ENCODE measurements at places on chromosomes 16 and 17.

DNA sequence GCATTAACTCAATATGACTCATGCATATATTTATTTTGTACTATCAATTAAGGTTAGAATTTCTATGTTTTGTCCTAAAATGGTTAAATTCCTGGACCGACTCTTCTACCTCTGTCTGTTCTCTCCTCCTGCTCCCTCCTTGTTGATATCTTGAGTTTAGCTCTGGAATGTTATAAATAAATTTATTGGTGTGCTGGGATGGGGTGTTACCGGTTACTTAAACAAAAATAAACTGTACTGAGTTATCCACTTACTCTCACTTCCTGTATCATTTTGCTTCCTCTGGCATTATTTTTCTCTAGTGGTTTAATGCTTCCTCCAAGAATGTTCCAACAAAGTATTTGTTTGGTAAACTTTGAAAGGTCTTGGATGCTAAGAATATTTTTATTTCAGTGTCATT lies 120.1 kb downstream of the ABCA8 start:
- no peak for DNase-seq

- no peak for DNase-seq
Measured at GRCh38 chr17:74972107-74972972, at the start of gene HID1. HID1 (minus strand) TSS chr17:74972759; CDS start chr17:74972656, 103 bp downstream.

DNA sequence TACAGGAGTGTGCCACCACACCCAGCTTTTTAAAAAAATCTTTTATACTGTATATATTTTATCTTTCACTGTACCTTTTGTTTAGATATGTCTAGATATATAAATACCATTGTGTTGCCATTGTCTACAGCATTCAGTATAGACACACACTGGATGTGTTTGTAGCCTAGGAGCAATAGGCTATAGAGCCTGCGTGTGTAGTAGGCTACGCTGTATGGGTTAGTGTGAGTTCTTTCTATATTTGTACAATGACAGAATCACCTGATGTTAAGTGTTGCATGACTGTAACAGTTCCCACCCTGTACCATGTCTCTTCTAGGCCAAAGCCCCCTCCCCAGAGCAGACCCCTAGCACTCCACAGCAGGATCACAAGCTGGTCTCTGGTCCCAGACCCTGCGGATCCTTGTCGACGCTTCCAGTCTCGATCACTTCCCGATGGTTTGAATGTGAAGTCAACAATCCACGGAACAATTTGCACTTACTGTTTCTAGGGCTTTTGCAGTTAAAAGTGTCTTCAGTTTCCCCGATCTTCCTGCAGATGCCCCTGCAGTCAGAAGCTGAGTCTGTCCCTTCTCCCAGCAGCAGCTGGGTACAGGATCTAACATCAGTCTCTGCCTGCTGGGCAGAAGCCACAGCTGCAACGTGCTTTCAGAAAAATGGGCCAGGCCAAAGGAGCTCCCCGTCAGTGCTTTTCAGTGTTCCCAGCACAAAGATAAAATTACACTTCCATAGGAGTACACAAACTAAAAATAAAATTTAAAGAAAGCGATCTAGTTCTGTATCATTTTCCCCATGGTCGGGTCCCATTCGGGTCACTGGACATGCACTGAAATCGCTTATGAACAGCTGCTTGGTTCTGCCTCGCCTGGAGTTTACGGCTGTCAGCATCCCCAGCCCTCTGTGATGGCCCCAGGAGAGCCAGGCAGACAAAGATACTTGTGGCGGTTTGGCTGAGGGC lies 35.4 kb downstream of the ADAM11 start:
- no peak for DNase-seq

DNA sequence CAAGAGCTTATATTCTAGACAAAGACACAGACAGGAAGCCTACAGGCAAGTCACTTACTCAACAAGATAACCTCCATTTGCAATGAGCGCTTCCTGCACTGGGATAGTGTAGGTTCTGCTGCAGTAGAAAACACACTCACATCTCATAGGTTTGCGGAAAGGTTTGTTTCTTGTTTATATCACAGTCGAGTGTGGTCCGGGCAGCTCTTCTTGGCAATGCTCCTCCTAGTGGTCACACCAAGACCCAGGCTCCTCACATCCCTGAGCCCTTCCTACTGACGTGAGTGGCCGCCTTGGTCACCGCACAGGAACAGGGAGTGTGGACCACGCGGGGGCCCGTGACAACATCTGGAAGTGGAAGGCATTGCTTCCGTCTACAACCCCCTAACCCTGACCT lies 48.0 kb upstream of the RBFOX3 start:
- DNase-seq: no peak

GRCh38 chr16:516301-516700 lies 11.2 kb upstream of the CAPN15 start:
- DNase-seq: no peak

GRCh38 chr17:49353607-49354006 lies 8.4 kb downstream of the ZNF652 start:
- no peak for DNase-seq

- DNase-seq: no peak
Measured at GRCh38 chr16:5175266-5175665, 77.7 kb upstream of the EEF2KMT start.

- DNase-seq: no peak
Measured at GRCh38 chr16:56798955-56799354, 66.1 kb upstream of the SLC12A3 start.

- DNase-seq: no peak
Measured at GRCh38 chr16:10644092-10644491, 50.6 kb downstream of the TEKT5 start.

GRCh38 chr16:20903899-20904506 lies 3.4 kb downstream of the LYRM1 start:
- no peak for DNase-seq

DNA sequence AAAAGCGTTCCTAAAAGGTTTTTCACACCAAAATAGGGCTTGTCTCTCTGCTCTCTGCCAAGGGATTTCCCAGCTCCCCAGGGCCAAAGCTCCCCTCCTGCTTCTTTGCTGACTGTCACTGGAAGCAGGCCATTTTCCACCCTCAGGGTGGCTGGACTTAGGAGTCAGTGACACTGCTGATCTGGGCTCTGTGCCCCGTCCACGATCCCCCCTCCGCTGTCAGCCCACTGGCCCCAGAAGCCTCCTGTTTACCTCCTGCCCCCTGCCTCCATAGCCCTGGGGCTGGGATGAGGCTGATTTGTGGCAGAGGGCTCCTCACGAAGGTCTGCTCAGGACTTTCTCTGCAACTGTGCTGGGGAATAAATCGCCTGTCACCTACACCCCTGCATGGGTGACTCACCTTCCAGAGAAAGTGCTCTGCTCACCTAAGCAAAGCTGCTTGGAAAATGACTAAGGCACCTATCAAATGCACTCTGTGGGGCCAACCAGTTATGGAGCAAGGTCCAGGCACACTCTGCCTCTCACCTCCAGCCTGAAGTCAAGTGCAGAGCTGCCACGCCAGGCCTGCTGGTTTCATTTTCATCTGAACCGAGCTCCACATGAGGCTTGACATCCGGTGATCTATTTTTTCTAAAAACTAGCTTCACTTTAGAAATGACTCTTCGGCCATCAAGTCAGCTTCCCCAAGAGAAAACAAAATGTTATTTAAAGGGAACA lies 4.9 kb downstream of the MAP3K14 start:
- DNase-seq: no peak

DNA sequence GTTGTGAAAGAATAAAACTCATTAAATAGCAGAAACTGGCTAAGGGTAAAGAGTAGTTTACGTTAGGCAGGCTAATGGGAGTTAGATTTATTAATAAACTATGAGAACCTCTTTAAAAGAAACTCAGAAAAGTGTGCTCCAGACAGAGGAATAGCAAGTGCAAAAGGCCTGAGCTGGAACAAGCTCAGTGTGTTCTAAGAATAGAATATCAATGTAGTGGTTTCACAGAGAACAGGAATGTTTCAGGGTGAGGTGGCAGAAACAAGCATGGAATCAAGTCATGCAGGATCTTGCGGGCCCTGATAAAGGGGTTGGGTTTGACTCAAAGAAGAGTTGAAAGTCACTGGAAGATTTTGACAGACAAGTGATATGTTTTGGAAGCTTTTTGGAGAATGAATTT lies 164.0 kb upstream of the HS3ST3A1 start:
- DNase-seq: no peak

GRCh38 chr17:80619535-80620235 lies 75.0 kb downstream of the RPTOR start:
- DNase-seq: no peak

GRCh38 chr16:75459691-75460090 lies 4.8 kb downstream of the TMEM170A start:
- no peak for DNase-seq

DNA sequence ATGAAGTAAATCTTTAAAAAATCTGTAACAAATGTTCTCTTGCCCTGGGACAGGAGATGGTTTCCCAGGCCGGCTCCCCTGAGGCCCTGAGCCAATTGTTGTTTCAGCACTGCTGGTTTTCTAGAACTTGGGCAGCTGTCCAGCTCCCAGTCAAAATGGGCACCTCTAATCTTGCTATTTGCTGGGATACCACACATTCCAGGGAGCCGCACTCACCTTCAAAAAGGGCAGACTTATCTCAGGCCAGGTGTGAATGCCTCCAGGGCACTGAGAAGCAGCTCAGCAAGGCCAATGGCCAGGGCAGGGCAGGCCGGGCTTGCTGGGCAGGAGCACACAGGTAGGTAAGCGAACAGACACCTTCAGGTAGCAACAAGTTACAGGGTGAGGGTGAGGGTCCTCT lies 24.4 kb downstream of the TRIM16 start:
- no peak for DNase-seq

DNA sequence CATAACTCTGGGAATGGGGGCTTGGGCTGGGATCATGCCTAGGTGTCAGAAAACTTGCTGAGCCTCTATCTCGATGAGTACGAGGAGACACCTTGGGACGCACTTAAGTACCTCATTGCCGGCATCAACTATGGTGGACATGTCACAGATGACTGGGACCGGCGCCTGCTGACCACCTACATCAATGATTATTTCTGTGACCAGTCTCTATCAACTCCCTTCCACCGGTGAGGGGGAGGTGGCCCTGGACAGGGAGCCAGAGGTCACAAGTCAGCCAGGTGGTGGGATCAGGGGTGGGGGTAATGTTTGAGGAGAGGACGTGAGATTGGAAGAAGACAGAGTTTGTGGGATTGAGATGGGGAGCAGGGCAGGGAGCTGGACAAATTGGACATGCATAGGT lies 3.4 kb upstream of the KDM6B start:
- no peak for DNase-seq

- DNase-seq: no peak
Measured at GRCh38 chr16:19844945-19845641, 39.6 kb downstream of the GPRC5B start.

DNA sequence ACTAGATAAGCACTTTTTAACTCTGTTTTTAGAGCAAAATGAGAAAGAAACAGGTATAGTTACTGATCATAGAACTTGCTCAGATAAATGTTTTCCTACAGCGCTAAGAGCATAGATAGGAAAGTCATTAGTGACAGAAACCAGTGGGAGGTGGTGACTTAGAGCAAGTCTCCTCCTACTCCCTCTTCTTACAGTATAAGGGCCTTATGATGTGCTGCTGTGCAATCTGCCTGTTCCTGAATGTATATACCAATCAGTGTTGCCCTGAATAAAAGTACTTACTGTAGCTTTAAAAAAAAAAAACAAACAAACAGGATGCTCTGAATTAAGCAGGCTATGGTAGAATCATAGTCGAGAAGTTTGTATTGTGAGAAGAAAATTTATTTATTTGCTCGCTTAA lies 23.3 kb upstream of the RASL10B start:
- no peak for DNase-seq

- DNase-seq: no peak
Measured at GRCh38 chr17:41967141-41967920, 736 bp downstream of the CNP start.

DNA sequence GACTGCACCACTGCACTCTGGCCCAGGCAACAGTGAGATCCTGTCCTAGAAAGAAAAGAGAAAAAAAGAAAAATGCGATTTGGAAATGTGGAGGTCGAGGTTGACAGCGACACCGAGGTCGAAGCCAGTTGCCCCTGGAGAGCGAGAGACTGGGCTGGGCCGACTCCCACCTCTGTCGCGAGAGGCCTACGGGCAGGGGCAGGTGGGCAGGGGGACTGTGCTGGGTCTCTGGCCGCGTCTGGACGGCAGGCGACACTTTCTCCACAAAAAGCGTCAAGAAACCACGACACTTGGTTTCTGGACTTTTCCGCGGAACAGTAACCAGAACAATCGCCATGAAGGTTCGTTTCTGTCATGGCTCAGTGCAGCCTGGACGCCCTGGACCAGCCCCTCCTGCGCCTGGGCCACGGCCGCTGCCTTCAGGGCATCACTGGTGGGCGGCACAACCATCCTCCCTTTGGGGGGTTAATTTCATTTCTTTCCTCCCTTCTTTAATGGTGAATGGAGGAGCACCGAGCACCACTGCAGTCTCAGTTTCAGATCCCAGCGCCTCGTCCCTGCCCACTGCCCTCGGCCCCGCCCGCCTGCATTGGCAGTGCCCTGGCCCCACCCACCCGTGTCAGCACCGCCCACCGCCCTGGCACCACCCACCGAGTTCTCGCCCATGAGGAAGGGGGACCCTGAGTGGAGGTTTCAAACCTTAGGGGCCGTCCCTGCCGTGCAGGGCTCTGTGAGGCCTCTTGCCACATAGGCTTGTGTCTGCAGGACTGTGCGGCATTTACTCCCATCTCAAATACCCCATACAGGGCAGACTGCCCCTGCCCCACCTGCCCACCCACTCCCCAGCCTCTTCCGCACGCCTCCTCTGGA lies 18.5 kb upstream of the CDH15 start:
- DNase-seq: no peak

DNA sequence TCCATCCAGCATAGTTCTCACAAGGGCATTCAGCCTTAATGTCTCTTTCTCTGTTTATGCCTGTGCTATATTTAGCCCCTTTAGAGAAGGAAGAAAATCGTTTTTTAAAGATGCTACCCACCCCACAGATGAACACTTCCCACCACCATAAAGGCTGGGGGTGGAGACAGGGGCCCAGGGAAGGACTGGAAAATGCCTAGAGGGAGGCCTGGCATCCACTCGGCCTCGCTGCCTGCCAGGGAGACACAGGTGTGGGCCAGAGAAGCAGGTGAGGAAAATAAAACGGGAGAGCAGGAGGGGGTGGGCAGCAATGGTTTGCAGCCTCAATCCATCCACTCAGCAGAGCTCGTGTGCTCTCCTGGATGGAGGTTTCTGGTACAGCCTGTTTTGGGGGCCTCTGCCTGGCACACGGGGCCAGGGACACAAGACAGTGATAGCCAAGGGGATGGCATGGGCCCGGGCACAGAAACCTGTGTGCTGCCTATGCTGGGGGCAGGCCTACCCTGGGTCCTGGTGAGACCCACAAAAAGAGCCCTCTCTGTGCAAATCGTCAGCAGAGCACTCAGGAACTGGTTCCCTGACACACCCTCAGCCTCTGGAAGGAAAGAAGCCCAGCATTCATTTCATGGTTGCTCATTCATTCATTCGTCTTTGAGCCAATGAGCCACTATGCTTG lies 121.4 kb downstream of the C16orf78 start:
- DNase-seq: no peak

GRCh38 chr17:9109933-9110332 lies 88.6 kb downstream of the NTN1 start:
- DNase-seq: no peak

- no peak for DNase-seq
Measured at GRCh38 chr17:35555691-35556090, 4.9 kb downstream of the SLFN14 start.

- no peak for DNase-seq
Measured at GRCh38 chr17:32298721-32299579, 33.3 kb downstream of the RHBDL3 start.
